ENCODE measurements at places on chromosomes 4 and X.
A peak's percentile ranks its signal among the peaks of the same experiment; 100 is the strongest.

DNA sequence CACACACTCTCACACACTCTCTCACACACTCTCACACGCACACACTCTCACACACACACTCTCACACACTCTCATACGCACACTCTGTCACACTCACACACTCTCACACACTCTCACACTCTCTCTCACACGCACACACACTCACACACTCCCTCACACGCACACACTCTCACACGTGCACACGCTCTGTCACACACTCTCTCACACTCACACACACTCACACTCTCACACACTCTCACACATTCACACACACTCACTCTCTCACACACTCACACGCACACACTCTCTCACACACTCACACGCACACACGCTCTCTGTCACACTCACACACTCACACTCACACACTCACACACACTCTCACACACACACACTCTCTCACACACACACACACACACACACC, 43.0 kb upstream of the DCTD start:
- no peak for DNase-seq

DNA sequence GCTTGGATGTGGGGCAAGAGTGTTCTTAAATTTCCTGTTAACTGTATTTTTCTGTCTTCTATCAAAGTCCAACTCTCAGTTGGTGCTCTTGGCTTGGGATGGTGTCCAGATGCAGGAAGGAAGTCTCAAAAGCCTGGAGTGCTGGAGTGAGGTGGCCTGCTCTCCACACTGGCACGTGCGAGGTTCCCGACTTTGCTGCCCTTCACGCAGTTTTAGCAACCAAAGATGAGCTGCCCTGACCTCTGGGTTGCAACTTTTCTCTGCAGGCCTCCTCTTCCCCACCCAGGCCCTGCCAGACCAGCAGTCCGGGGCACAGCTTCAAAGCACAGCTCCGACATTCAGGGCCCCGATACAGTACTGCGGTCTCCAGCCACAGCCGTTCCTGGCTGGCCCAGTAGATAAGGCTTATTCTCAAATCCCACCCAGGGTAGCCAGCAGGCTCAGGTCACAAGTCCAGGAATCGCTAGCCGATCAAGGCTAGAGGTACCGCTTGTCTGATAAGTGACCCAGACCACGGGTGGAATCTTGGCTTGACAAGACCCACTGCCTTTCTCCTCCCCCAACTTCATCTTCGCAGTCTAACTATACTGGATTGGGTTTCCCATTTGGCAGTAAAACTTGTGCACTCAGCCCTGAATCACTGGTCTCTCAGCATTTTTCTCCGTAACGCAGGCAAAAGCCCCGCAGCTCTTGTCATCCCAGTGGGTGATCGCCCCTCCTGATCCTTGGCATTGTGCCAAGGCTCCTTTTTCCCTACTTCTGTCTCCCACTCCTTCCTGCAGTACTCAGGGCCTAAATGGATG, 21.8 kb upstream of the JADE1 start:
- DNase-seq, result no peak

DNA sequence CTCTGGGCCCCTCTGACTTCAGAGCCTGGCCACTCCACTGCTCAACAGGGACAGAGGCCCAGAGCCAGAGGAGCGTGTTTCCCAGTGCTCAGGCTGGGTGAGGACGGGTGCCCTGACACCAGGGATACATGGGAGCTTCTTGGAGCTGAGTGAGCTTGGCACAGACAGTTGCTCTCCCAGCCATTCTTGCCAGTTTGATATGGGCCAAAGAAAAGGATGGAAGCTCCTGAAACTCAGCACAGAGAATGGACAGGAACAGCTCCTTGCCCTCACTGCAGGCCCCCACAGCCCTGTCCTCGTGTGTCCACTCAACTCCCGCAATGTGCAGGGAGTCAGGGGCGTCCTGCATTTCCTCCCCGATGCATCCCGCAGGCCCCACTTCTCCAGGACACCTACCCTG, 38.8 kb downstream of the NSG1 start:
- DNase-seq, result no peak

- no peak for DNase-seq
Observed at GRCh38 chr4:152068866-152069265, 308.1 kb upstream of the GATB start.

GRCh38 chrX:150324035-150324728, 38.9 kb upstream of the MAMLD1 start:
- DNase-seq, result peak; percentile 81

- no peak for DNase-seq
Observed at GRCh38 chr4:124958847-124959246, 246.3 kb upstream of the ANKRD50 start.

DNA sequence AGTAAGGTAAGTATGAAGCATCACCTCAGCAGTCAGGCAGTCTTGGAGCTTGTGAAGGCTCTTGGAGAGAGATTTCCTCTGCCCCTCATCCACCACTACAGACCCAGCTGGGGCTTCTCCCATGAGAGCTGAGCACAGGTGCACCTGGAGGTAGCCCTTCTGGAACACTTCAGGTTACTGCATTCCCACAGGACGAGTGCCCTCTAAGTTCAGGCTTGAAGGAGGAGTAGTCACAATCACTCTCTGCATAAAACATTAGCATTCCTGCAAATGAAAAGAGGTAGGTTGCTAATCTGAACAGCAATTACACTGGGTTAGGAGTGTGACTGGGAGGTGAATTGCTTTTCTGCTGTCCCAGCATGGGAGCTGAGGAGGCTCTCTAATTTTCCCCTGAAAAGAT, 308.8 kb downstream of the TEX13C start:
- no peak for DNase-seq

GRCh38 chr4:39044956-39045826, 13.0 kb upstream of the TMEM156 start:
- DNase-seq, result peak; percentile 34

DNA sequence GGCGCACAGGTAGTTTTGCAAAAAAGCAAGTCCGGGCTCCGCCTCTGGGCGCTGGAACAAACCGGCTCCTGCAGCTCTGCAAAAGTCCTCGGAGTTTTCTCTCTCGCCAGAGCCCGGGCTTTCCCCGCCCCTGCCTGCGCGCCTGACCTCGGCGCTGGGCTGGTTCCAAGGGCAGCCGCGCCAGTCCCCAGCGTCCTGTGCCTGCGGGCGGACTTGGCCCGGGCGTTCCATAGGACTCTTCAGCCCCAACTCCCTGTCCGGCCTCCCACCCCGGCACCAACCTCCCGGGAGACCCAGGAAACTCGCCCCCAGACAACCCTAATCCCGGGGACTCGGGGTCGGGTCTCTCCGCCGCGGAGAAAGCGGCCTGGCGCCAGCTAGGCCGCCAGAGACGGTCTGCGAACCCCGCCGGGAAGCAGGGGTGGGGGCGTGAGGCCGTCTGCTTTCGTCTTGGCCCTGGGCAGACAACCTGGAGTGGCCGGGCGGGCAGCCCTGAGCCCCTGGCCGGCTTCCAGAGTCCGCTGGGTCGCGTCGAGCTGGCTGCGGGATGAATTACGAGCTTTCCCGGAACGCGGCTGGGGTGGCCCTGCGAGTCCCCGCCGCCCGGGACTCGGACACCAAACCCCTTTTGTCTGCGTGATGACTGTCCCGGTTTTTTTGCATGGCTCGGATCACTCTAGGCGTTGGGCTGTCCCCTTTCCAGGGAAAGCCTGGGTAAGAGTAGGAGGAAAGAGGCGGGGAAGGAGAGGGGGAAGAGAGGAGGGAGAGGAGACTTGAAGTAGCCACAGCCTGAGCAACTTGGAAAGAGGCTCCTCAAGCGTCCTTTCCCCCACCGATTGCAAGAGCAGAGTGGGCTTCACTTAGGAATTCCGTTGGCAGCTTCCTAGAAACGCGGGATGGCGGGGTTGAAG, 916 bp downstream of the MXRA5 start:
- peak; percentile 60 for DNase-seq

GRCh38 chr4:64824591-64824990, 415.3 kb upstream of the TECRL start:
- DNase-seq, result no peak

GRCh38 chrX:148457279-148457678, 43.1 kb upstream of the AFF2 start:
- DNase-seq, result no peak

GRCh38 chrX:72604112-72604511, 31.5 kb upstream of the HDAC8 start:
- DNase-seq, result no peak

DNA sequence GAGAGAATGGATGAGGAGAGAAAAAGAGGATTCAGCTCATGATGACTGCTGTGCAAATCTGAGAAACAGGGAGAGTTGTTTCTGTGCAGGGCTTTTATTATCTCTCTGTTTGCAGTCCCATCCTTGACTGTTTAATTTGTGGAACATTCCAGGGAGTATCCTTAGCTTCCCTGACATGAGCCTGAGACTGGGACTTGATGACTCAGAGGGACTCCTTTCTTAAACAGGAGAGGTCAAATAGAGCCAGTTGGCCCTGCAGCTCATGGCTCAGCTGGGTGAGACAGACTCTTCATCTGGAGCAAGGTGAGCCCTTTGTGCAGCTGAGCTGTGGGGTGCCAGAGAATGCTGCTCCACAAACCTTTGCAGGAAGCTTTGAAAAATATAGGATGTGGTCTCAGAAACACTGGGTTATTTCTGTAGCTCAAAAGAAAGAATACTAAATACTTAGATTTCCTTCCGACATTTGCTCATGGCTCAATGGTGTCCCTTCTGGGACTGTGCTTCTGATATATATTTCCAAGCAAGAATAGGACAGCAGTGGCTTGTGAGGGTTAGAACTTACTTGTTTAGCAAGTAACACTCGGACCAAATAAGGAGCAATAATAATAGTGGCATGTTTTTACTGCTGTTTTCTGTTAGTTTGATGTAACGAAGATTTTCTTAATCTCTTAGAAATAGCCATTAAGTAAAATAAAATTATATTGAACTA, 14.5 kb downstream of the ARHGAP24 start:
- peak; percentile 63 for DNase-seq

GRCh38 chr4:176357359-176358082, 37.8 kb downstream of the SPCS3 start:
- no peak for DNase-seq

GRCh38 chr4:180304321-180304720, 1938.9 kb upstream of the TENM3 start:
- DNase-seq, result no peak

GRCh38 chr4:17092736-17093437, 194.4 kb upstream of the LDB2 start:
- DNase-seq, result no peak

GRCh38 chrX:71650333-71650969, 16.9 kb upstream of the LOC101059915 start:
- DNase-seq, result no peak

- DNase-seq, result peak; percentile 31
Observed at GRCh38 chrX:119784747-119785446, 6.5 kb downstream of the RPL39 start.

DNA sequence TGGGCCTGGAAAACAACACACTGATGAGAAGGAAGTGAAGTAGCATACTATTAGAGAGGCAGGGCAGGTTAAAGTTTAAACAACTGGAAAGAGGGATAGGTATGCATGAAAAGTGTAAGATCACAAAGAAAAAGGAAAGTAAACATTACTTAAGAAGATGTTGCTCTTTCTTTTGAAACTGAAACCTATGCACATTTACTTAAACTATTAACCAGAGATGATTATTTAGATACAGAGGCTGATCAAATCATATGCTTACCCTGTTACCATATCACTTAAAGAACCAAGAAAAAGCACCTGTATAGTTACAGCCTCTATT, 37.8 kb downstream of the NAP1L5 start:
- no peak for DNase-seq

GRCh38 chrX:3697220-3697684, 16.2 kb downstream of the PRKX start:
- no peak for DNase-seq

GRCh38 chrX:149825424-149825823, 43.7 kb downstream of the MAGEA9 start:
- DNase-seq, result no peak

DNA sequence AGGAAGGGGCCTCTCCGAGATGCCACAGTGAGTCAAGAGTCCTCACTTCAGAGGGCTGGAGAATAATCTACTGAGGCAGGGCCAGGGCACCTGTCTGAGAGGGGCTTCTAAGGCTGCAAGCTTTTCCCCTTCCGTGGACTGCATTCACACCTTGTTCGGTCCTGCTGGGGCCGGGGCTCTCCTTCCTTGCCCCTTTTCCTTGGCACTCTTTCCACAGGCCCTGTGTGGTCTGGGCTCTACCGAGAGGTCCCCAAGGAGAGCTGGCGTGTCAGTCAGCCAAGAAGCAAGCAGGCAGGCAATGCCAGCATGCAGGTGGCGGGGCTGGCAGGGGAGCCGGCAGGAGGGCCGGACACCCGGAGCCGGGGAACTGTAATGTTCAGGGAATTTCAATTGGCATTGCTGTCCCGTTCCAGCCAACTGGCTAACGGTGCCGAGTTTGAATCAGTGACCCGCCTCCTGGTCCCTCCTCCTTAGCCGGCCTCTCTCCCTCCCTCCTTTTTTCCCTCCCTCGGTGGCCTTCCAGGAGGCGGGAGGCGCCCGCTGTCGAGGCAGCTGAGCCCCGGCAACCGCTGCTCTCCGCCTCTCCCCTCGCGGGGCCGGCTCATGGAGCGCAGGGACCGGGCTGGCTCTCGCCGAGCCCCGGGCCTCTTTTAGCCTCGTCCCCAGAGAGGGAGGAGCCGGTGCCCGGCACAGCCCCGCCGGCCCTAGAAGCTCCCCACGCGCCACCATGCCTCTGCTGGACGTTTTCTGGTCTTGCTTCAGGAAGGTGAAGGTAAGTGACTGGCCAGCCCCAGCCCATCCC, at the start of gene STARD8:
TSS of gene STARD8 (plus strand) at position 511 of the 802 bp plus-strand sequence. CDS start at position 728, 217 bp downstream.
- DNase-seq, result peak; percentile 70

GRCh38 chrX:11532291-11533078, 133.2 kb downstream of the ARHGAP6 start:
- DNase-seq, result no peak

GRCh38 chrX:125402807-125403206, 83.1 kb downstream of the TEX13C start:
- no peak for DNase-seq

DNA sequence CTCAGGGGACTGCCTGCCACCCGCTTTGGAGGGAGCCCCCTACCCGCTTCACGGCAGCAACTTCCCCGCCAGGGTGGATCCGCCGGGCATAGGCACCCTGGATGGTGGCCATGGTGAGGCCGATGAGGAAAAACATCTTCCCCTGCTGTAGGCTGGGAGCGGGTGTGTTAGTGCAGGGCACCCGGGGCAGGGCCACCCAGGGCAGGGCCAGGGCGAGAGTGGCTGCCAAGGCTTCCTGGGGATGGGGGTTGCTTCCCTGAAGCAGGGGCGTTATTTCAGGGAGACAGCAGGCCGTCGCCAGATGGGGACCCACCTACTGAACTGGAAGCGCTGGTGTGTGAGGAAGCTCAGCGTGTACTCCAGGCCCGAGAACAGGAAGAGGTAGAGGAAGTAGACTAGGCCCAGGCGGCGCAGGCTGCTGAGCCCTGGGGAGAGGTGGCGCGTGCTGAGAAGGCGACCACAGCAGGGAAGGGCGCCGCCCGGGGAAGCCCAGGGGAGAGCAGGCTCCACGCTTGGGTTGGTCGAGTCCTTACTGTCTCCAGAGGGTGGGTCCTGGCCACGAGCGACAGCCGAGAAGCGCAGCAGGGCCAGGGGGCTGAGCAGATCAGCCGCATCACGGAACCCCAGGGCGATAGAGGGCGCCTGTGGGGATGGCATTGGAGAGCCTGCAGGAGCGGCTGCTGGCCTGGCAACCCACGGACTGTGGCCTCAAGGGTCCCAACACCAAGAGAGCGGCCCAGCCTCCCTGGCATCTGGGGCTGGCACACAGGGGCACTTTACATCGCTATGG, 31.5 kb downstream of the NOP14 start:
- no peak for DNase-seq
